Chondrocyte (in vitro differentiated cells): ENCODE measurements at places on chromosomes 3 and 15. TPM values are rescaled to one million over a fixed set of nuclear protein-coding genes. Genes with fewer than 3 reads are reported as not detected.
A peak's percentile ranks its signal among the peaks of the same experiment; 100 is the strongest.

- peak overlapping the region; percentile 78 for H3K27ac ChIP-seq
- H3K4me3 ChIP-seq: no peak overlapping the region
- no peaks in the 10 kb centered on the region for H3K27me3 ChIP-seq
- H3K4me1 ChIP-seq: peaks cover 64% of the 10 kb centered on the region
- DNase-seq: no peak
Observed at GRCh38 chr3:112689385-112689784, 48.4 kb upstream of the CCDC80 start.

EPM2AIP1 gene
- 14.3 to 20.5 TPM (median 15.6 TPM) in 3 replicates for total RNA-seq

THRB gene
- total RNA-seq: 3.1 to 3.8 TPM (median 3.5 TPM) in 3 replicates

REC114 gene
- total RNA-seq: not detected in 3 replicates

- no peak overlapping the region for H3K4me3 ChIP-seq
- no peak for DNase-seq
- H3K27ac ChIP-seq: no peak overlapping the region
- no peaks in the 10 kb centered on the region for H3K27me3 ChIP-seq
- H3K36me3 ChIP-seq: no peaks in the 10 kb centered on the region
Observed at GRCh38 chr3:20458994-20459716, 273.1 kb upstream of the SGO1 start.

DNA sequence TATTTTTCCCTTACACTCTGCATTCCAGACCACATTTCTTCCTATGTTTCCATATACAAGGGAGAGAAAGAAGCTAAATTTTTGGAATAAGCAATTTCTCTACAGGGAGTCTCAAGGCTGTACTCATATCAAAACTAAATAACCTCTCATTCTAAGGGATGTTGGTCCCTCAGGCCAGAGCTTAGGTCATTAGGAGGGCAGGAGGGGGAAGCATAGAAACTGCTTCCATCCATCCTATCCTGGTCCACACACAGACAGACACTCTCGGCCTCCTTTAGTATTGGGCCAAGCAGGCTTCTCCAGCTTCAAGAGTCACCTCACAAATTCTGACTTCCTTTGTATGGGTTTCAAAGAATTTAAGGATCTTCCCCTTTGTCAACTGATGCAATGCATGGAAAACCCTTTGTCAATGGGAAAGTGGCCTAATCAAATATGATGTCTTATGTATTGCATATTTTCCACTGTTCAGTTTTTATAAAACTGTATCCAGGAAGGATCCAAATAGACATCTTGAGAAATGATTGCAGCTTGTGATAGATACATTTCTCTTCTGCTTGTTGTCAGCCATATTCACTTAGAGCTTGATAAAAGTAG is 140.7 kb upstream of the RARB start:
- no peak overlapping the region for H3K27ac ChIP-seq
- no peak overlapping the region for H3K4me3 ChIP-seq

DNA sequence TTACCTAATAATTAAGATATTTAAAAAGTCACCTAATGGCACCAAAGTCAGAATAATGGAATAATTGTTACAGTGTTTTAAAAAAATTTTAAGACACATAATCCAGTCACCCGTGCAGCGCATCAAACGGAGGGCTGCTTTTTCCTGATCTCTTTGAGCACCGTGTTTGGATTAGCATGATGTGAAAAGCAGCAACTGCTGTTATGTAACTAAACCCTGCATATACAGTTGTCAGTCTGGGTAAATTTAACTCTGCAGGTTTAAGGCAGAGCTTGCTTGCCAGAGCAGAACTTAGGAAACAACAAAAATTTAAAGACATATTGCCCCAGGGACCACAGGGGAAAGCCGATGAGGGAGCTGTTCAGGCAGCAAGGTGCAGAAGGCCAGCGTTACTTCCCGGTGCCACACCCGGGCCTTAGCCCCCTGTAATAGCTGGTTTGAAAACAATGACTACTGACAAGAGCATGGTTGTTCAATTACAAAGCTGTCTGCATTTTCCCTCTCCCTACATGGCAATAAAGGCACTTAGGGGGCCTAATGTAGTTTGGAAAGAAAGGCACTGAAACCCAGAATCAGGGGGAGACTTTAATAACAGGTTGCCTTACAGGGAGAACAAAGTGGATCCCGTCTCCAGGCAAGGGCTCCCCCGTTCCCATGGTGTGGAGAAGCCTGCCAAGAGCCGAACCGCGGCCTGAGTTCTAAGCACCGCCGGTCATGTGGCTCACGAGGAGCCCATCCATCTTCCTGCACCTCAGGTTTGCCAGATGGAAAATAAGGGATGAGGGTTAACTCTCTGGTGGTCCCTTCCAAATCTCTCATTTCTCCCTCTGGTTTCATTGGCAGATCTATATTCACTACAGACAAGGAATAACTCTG is 32.2 kb downstream of the RORA start:
- H3K4me3 ChIP-seq: no peak overlapping the region
- no peaks in the 10 kb centered on the region for H3K27me3 ChIP-seq
- no peaks in the 10 kb centered on the region for H3K36me3 ChIP-seq
- no peak overlapping the region for H3K27ac ChIP-seq

DNA sequence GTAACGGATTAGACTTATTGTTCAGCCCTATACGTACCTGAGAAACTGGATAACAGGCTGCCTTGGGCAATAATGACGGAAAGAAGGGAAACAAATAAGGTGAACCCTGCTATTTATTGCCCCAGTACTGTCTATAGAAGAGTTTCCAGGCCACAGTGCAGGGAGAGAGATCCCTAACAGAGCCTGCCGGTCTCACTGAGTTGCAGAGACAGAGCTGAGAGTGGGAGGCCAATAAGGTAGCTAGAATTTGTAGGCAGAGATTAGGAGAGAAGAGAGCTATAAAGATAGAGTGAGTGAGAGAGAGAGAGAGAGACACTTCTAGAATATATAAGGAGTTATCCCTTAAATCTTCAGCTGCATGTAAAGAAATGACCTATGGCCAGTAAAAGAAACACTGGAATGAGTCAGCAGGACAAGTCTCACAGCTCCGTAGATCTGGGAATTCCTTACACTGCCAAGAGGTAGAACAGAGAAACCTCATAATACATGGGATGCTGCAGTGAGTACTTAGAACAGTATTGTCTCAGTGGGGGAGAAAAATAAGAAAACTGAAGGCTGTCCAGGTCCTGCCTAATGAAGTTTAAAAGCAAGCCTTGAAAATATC is 51.8 kb downstream of the ST3GAL6 start:
- H3K27ac ChIP-seq: peak overlapping the region; percentile 87
- DNase-seq: no peak
- peaks cover 13% of the 10 kb centered on the region for H3K36me3 ChIP-seq
- H3K4me1 ChIP-seq: peaks cover 18% of the 10 kb centered on the region
- H3K4me3 ChIP-seq: no peak overlapping the region

DNA sequence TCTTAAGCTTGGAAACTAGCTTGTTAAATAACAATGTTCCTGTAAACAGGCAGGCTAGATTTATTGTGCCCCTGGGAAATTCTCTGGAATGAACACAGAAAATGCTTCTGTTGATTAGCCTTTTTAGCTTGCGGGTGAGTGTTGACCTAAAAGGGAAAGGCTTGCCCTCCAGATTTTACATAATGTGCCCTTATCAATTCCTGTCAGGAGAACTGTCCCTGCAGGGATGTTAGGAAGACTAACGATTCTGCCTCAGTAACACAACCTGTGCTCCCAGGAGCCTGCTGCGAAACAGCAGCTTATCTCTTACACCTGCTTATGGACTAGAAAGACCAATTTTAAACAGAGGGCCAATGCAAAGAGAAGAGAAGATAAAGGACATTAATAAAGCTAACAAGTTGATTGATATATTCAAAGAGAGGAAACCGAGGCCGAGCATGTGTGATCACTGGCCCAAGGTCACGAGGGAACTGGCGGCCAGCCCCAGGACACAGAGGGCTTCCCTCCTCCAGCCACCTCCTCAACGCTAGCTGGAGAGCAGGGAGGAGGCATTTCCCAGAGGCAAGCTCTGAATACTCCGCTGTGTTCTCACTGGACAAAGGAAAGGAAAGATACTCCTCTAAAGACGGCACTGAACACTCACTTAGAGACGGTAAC is 48.4 kb upstream of the TJP1 start:
- H3K27ac ChIP-seq: peak overlapping the region; percentile 10
- no peak for DNase-seq
- H3K27me3 ChIP-seq: peaks cover under 1% of the 10 kb centered on the region
- H3K36me3 ChIP-seq: no peaks in the 10 kb centered on the region
- peaks cover 17% of the 10 kb centered on the region for H3K4me1 ChIP-seq

GRCh38 chr3:98954791-98955604 is 53.5 kb upstream of the DCBLD2 start:
- H3K4me3 ChIP-seq: no peak overlapping the region
- H3K36me3 ChIP-seq: peaks cover 3% of the 10 kb centered on the region
- H3K27me3 ChIP-seq: no peaks in the 10 kb centered on the region

DNA sequence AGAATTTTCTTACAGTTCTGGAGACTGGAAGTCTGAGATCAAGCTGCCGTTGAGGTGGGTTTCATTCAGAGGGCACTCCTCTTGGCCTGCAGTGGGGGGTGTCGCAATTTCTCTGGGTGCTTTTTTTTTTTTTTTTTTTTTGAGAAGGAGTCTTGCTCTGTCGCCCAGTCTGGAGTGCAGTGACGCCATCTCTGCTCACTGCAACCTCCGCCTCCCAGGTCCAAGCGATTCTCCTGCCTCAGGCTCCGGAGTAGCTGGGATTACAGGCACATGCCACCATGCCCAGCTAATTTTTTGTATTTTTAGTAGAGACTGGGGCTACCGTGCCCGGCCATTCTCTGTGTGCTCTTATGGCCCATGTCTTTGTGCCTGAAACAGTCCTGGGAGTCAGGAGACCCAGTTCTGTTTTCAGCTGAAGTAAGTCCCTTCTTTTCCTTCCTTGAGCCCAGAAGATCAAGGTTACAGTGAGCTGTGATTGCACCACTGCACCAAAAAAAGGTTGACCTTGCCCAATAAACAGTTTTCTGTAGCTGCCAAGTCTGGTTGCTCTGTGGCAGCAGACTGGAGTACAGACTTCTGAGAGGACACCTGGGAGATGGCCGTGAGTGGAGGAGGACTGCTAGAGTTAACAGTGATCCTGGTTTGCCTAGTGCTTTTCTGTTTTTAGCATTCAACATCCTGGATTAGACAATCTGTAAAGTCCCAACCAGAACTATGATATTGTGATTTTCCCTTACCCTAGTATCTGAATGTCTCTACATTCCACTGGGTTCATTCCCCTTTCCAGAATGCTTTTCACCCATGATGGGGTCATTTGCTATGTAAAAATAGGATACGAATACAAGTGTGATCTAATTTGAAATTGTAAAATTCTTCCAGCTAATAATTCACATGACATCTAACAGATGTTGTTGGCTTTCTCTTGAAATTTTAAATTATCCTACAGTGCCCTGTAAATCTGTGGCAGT is 76.6 kb upstream of the RNF7 start:
- H3K27ac ChIP-seq: no peak overlapping the region
- peaks cover 2% of the 10 kb centered on the region for H3K27me3 ChIP-seq
- no peak overlapping the region for H3K4me3 ChIP-seq
- H3K4me1 ChIP-seq: peaks cover 25% of the 10 kb centered on the region
- DNase-seq: no peak

DNA sequence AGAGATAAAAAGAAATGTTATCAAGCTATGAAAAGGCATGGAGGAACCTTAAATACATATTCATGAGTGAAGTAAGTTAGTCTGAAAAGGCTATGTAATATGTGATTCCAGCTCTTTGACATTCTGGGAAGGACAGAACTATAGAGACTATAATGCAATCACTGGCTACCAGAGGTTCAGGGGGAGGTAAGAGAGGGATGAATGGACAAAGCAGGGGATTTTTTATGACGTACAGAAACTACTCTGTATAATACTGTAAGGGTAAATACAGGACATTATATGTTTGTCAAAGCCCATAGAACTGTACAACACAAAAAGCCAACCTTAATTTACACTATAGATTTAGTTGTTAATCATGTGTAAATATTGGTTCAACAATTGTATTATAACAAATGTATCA is 46.1 kb downstream of the MCTP2 start:
- no peak for DNase-seq
- no peaks in the 10 kb centered on the region for H3K27me3 ChIP-seq
- H3K4me3 ChIP-seq: no peak overlapping the region
- H3K27ac ChIP-seq: no peak overlapping the region
- peaks cover 3% of the 10 kb centered on the region for H3K36me3 ChIP-seq
- H3K4me1 ChIP-seq: peaks cover 5% of the 10 kb centered on the region

XRN1 gene
- total RNA-seq: 27.0 to 39.2 TPM (median 33.2 TPM) in 3 replicates

DNA sequence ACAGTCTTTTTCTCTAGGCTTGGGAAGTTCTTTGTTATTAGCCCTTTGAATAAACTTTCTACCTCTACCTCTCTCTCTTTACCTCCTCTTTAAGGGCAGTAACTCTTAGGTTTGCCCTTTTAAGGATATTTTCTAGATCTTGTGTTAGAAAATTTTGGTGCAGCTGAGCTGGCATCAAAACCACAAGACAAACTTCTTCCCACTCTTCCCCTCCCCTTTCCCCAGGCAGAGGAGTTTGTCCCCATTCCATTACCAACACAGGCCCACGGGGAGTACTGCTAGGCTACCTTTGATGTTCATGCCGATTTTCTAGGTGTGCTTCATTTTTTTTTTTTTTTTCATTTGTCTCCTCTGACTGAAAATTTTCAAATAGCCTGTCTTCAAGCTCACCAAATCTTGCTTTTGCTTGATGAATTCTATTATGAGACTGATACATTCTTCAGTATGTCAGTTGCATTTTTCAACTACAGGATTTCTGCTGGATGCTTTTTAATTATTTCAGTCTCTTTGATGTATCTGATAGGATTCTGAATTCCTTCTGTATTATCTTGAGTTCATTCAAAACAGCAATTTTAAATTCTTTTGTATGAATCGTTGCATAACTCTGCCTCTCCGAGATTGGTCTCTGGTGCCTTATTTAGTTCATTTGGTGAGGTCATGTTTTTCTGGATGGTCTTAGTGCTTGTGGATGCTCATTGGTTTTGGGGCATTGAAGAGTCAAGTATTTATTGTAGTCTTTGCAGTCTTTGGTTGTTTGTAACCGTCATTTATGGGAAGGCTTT is 112.0 kb downstream of the UBE2E2 start:
- DNase-seq: no peak
- peaks cover 6% of the 10 kb centered on the region for H3K36me3 ChIP-seq
- H3K27ac ChIP-seq: peak overlapping the region; percentile 64
- H3K4me1 ChIP-seq: peaks cover 35% of the 10 kb centered on the region

- H3K4me3 ChIP-seq: no peak overlapping the region
- peak; percentile 71 for DNase-seq
- no peaks in the 10 kb centered on the region for H3K36me3 ChIP-seq
- H3K27ac ChIP-seq: no peak overlapping the region
- peaks cover 7% of the 10 kb centered on the region for H3K4me1 ChIP-seq
Observed at GRCh38 chr3:184630861-184631471, 69.4 kb downstream of the EPHB3 start.

CCNB2 gene
- 5.3 to 10.4 TPM (median 9.7 TPM) in 3 replicates for total RNA-seq

POMGNT2 gene
- 14.0 to 17.3 TPM (median 14.3 TPM) in 3 replicates for total RNA-seq

ADAMTSL3 gene
- total RNA-seq: 0.17 to 0.49 TPM in 2 of 3 replicates, not detected in the other

ATP13A5 gene
- total RNA-seq: not detected in 3 replicates
